Myocyte (in vitro differentiated cells): ENCODE measurements at places on chromosomes 1 and 21. TPM values are rescaled to one million over a fixed set of nuclear protein-coding genes. Genes with fewer than 3 reads are reported as not detected.

The GJA5 gene
- total RNA-seq, result not detected in 2 replicates

The KRTAP12-2 gene
- not detected in 2 replicates for total RNA-seq

The LDLRAD1 gene
- total RNA-seq, result not detected in 2 replicates

DNA sequence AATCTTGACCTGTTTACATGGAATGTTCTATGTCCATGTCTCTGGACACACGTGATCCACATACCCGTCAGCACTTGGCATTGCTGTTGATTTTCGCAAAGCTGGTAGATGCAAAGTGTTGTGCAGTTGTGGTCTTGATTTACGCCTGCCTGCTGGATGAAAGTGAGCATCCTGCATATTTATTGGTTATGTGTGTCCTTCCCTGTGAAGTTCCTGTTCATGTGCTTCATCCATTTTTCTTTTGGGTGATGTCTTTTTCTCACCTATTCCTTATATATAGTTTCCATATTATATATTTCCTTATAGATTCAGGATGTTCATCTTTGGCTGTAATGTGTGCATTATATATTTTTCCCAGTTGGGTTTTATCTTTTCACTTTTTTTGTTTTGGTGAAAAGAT is 6.5 kb downstream of the AGPAT3 start:
- DNase-seq, result no peak

- no peak for DNase-seq
Measured at GRCh38 chr1:8122160-8122476, 96.0 kb upstream of the ERRFI1 start.
